WERI-Rb-1 (cell line): ENCODE measurements at places on chromosomes 7 and 10.
A peak's percentile ranks its signal among the peaks of the same experiment; 100 is the strongest.

- DNase-seq: no peak
Measured at GRCh38 chr10:78976825-78977755, 91.7 kb upstream of the ZMIZ1 start.

- DNase-seq: no peak
Measured at GRCh38 chr10:101080933-101081931, 19.4 kb downstream of the KAZALD1 start.

DNA sequence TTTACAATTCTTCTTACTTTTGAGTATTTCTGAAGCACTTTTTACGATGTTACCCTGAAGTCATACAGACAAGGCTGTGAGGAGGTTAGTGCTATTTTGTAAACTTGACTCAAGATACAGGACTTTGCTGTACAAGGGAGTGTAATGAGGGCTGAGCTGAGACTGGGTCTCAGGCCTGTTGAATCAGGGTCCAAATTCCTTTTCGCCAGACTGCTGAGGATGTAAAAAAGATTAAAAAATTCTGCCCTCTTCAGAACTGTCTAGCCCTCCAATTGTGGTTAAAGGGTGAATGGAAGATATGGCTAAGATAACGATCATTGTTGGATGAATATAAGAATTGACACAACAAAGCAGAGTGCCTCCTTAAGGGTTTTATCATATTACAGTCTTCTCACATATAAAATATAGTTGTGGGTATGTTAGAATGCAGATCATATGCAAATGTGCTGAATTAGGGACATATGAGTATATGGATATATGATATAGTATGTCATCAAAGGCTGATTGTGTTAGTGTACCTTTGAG lies 165.4 kb downstream of the SUGCT start:
- no peak for DNase-seq

DNA sequence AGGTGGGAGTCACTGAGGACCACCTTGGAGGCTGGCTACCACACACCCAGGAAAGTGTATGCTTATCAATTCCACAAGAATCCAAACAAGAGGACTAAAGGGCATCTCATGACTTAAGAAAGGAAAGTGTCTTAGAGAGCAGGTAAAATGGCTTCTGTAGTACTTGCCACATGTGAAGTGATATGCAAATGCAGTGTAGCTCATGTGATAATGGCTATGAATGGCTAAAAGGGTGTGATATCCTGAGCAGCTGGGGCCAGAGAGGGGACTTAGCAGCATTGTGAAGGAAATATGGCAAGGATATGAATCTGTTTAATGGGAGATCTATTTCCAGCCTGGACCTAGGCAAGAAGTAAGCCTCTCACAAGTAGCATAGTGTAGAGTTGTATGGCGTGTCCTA lies 90.5 kb downstream of the BUB3 start:
- no peak for DNase-seq

GRCh38 chr7:121697731-121698316 lies 175.1 kb upstream of the PTPRZ1 start:
- DNase-seq: no peak

- DNase-seq: no peak
Measured at GRCh38 chr10:49186613-49187012, 1.6 kb downstream of the TMEM273 start.

DNA sequence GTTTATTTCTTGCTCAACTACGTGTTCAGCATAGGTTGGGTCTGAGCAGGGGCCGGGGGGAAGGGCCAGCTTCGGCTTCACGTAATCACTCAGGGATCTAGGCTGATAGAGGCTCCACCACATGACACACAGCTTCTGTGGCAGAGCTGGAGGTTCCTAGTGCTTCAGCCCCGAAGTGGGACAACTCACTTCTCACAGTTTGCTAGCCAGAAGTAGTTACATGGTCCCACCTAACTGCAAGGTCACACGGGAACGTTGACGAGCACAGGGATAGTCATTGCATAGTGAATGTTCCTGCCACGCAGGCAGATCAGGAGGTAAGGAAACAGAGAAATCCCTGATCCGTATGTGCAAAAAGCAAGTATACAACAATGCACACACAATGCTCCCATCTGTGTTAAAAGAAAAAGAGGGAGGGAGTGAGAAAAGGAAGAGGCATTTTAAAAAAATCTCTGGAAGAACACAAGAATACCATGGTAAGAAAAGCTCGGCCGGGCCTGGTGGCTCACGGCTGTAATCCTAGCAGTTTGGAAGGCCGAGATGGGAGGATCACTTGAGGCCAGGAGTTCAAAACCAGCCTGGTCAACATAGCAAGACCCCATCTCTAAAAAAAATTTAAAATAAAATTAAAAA lies 16.9 kb downstream of the SMURF1 start:
- no peak for DNase-seq

DNA sequence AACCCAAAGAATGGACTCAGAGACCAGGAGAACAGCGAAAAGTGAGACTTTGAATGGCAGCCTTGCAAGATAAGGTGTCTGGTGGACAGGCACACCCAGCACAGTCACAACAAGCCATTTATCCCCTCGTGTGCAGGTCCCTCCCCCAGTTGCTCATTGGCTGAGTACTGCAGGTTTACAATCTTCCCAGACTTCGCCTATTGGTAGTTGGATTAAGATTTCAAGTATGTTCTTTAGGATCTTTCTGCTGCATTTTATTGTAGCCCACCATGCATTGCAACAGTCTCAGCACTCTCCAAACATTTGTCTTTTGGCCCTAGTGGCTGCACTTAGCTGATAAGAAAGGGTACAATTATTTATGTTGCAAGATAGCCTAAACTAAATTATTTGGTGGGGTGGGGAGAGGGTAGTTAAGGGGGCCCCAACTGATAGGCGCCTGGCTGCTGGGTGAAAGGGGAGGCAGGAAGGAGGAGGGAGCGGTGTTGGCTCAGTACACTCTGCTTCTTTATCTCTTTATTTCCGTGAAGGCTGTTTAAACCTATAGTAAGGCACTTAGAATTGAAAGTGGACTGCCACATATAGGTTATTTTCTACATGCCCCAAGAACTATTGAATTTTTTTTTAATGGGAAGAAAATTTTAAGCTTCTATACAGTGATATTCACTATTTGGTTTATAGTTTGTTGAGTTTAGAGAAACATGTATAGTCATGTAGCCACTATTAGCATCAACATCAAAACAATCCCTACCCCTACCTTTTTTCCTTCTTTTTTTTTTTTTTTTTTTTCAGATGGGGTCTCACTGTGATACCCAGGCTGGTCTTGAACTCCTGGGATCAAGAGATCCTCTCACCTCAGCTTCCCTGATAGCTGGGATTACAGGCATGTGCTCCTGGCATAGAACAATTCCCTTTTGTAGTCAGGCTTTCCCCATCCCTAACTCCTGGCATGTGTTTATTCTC lies 54.2 kb downstream of the GUSB start:
- DNase-seq: no peak

DNA sequence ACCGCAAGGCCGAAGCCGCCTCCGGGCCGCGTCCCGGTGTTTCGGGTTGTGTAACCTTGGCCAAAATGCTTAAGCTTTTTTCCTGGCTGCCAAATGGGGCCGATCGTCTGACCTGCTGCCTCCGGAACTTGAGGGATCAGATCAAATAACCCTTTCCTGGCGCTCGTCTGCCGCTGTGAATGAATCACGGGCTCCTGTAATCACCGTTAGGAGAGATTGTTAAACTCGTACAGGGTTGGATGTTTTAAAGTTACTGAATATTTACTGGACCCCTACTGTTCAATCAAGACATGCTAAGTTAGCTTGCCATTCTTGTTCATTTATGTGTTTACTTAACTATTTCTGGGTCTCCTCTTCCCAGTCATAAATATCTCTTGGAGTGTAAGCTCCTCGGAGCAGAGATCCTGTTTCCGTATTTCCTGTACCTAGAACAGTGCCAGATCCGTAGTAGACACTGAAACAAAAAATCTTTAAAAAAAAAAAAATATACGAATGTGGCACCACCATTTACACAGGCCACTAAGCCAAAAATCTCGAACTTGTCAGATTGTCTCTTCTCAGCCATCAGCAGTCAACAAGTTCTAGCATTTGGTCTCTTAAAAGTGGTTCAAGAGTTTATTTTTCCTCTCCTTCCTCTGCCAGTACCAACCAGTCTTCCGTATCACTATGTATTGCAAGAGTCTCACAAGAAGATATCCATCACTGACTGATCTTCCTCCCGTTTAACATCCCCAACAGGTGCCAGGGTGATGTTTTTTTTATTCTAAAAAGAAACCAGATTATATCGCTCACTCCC lies 650 bp upstream of the TM9SF3 start:
- peak; percentile 67 for DNase-seq

DNA sequence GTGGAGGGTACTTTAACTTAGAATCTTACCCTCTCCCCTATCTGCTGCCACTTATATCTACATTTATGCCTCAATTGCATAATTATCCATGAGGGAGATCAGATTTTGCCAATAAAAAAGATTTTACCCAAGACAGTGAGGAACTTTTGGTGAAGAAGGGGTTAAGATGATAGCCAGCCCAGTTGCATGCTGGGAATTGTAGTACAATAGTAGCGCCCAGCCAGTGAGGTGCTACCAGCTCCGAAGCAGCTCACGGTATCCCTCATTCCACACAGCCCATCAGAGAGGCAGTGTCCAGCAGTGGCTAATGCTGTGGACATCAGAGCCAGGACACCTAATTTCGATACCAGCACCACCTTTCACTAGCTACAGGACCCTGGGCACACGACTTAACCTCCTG lies 5.9 kb upstream of the LGI1 start:
- peak; percentile 27 for DNase-seq

DNA sequence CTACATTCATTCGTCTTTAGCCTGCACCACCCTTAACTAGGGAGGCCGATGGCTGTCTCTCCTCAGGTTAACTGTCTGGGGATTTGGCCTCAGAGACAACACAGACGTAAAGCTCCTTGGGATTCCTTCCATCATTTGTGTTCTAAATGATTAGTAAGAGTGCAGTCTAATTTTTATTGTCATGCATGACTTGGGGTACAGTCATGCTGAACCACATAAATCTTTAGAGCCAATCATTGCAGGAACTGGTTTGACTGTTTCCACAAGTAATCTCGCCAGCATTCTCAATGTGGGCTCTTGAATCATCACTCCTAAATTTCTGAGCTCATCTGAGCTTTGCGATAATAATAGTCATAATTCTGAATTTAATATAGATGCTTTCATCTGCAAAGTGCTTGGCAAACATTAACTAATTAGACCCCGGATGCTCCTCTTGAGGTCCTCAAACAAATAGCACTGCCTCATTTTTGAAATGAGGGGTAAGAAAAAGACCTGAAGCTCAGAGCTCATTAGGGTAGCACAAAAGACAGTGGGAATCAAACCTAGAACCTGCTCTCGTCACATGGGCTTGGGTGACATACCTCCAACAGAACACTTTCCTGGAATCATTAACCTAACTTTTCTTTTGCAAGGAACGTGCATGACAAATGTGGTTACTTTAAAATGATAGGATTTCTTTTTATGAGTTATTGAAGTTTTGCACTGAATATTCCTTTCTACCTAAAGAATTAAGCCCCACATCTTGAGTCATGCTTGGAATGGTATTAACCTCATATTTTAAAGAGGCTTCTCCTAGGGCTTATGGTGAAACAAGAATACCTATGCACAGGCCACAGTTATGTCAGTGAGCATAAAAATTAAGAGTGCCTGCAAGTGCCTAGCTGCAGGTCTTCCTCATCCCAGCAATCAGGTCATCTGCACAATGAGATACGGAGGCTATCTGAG lies 118.9 kb upstream of the NRP1 start:
- no peak for DNase-seq

- DNase-seq: no peak
Measured at GRCh38 chr7:132551439-132551838, 24.8 kb downstream of the PLXNA4 start.

GRCh38 chr10:84178160-84178609 lies 4.6 kb downstream of the GPR15LG start:
- no peak for DNase-seq

GRCh38 chr10:69818676-69819239 lies 17.1 kb downstream of the COL13A1 start:
- DNase-seq: no peak

DNA sequence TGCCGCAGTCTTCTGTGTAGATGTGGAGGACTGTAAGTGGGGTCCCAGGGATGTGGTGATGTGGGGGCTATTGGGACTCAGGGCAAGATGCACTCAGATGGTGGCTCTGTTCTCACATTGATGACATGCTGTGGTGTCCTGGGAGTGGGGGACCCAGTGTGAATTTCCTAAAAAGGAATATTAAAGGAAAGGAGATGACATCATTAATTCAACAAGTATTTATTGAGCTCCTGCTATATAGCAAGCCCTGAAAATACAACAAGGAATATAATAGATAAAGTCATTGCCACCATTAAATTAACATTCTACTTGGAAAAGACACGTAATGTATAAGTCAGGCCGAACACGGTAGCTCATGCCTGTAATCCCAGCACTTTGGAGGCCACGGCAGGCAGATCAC lies 61.9 kb upstream of the MNX1 start:
- DNase-seq: no peak

- DNase-seq: peak; percentile 51
Measured at GRCh38 chr10:104931612-104932134, 290.6 kb downstream of the SORCS3 start.

GRCh38 chr10:132346806-132347205 lies 14.8 kb downstream of the LRRC27 start:
- no peak for DNase-seq

- DNase-seq: no peak
Measured at GRCh38 chr10:3435671-3436070, 263.1 kb upstream of the PITRM1 start.

DNA sequence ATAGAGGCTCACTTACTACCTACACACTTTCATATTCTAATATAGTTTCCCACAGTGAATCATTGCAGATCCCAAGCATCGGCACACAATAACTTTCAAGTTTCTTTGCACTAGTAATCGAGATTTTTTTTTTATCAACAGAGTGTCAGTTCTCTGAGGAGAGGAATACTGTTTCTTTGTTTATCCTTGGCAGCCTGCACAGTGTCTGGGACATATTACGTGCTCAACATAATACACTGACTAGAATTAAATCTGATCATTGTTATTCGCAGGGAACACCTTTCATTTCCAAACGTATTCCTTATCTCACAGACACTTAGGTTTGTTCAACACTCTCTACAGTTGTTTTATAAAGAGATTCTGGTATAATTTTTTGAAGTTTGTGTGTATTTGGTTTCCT lies 95.3 kb downstream of the CACNA2D1 start:
- peak; percentile 8 for DNase-seq

- DNase-seq: no peak
Measured at GRCh38 chr10:110664483-110665420, 20.6 kb downstream of the RBM20 start.

- DNase-seq: no peak
Measured at GRCh38 chr10:8776926-8777622, 722.6 kb downstream of the GATA3 start.

DNA sequence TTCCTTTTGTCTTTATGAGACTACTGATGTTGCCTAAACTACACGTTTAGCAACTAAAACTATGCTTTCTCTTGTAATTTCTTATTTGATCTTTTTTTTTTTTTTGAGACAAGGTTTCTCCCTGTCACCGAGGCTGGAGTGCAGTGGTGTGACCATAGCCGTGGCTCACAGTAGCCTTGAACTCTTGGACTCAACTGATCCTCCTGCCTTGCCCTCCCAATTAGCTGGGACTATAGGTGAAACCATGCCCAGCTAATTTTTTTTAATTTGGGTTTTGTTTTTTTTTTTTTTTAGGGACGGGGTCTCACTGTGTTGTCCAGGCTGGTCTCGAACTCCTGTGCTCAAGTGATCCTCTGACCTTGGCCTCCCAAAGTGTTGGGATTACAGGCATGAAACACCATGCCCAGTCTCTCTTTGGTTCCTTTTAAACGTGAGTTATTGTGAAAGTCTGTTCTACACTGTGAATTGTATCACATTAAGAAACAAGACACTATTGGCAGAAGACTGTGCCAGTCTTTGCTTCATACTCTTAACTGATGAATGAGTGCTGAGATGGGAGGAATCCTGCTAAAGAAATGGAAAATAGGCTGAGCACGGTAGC lies 6.4 kb downstream of the TMEM248 start:
- no peak for DNase-seq
